ENCODE measurements at places on chromosomes 7 and 10.

GRCh38 chr7:19117870-19118608 is 603 bp upstream of the TWIST1 start:
- peak; percentile 30 for DNase-seq

DNA sequence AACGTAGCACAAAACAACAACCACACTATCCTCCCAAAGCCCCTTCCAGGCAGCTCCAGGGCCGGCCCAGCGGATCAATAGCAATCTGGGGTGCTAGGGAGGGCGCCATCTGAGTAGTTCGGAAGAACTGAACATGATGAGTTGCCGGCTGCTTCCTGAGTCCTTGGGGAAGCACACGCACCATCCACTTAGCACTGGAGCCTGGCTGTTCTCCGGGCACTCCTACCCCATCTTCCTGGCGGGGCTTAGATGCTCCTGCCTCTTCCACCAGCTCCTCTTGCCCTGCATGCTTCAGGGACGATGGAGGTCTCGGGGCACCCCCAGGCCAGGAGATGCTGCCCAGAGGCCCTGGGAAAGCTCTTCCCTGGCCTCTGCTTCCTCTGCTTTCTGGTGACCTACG is at the start of gene KCNK18:
Gene KCNK18 (plus strand): TSS at position 301 of the 400 bp plus-strand sequence. CDS start 0 bp downstream, at position 301.
- no peak for DNase-seq

GRCh38 chr10:76038696-76039095 is 607.3 kb downstream of the LRMDA start:
- DNase-seq = no peak

GRCh38 chr10:131014271-131014670 is 297.2 kb downstream of the TCERG1L start:
- no peak for DNase-seq

GRCh38 chr7:20394284-20394683 is 63.6 kb downstream of the ITGB8 start:
- no peak for DNase-seq

DNA sequence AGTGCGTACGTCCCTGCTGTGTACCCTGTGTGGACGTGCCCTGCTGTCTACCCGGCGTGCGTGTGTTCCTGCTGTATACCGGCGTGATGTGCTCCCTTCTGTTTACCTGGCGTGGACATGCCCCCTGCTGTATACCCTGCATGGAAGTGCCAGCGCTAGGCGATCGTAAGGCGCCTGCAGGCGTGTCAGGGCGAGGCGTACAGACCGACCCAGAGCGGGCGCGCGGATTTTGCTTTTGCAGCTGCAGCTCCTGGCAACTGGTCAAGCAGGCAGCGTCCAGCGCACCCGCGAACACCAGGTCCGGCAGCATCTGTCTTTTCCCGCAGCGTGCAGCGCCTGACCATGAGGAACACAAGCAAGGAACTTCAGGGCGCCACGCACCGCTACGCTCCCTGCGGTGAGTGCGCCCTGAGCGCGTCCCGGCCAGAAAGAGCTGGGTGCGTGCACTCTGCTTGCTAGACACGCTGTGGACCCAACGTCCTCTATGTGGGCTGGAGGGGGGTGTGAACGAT is 680 bp downstream of the C7orf57 start:
- DNase-seq = peak; percentile 28

GRCh38 chr7:39414224-39415035 is 151.8 kb upstream of the YAE1 start:
- peak; percentile 25 for DNase-seq

GRCh38 chr7:32869716-32870115 is 21.8 kb downstream of the KBTBD2 start:
- peak; percentile 44 for DNase-seq

Data from fibroblast of mammary gland (primary cell).